GM12878 (cell line): ENCODE measurements at places on chromosomes 2 and 18.

DNA sequence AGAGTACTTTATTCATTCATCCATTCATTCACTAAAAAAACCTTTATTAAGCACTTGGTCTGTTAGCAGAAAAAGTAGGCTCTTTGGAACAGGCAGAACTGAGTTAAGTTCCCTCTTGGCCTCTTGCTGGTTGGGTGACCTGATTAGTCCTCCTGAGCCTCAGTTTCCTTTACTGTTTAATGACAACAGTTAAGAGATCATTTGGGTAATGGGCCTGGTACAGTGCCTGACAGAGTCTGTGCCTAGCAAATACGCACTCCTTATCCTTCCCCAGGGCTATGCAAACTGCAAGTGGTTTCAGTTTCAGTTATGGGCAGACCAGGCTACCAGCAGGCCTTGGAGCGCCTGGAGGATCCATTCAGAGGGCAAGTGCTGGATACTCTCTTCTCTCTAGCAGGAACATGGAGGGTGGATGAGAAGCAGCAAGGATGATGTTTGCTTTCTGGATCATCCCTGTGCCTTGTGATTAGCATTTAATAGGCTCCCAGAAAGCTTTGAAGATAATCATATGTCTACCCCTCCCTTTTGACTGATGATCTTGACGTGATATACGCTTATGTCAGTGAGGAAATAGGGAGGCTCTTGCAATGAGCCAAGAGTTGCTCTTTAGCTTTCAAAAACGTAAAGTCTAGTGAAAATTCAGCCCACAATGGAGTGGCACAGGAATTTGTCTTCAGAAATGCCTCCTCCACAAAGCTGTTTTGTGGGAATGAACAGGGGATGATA lies 12.4 kb upstream of the TAF1B start:
- no peak for DNase-seq

DNA sequence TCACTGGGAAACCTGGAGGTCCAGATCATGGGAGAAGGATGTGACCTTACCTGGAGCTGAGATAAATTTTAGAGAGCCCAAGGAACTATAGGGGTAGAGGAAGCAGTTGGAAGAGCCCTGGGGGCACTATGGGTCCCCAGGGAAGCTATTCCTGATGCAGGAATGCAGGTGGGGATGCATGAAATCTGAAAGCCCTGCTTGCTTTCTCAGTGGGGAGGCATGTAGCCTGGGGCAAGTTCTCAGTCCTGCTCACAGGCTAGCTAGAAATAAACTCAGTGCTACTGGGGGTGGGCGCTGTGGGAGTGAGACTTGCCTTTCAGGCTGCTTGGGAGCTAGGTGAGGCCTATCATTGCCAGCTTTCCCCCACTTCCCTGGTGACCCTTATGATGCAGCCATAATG lies 499.7 kb downstream of the PTH2R start:
- no peak for DNase-seq

DNA sequence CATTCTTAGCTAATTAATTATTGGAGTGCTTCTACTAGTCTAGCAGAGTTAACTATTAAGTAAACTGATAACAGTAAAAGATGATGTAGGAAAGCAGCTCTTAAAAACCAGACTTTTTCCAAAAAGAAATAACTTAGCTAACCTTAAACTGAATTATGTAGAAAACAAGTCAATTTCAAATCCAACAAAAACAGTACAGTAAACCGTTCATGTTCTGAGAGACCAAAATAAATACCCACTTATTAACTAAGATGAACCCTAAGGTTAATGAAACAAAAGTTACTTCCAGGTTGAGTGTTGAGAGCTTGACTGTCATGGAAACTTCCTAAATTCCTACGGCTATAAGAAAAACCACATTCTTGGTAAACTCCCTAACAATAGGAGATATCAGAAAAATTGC lies 181.2 kb downstream of the PPP1R1C start:
- DNase-seq = no peak

GRCh38 chr2:240518981-240519380 lies 38.8 kb downstream of the ANKMY1 start:
- DNase-seq = no peak

- no peak for DNase-seq
These were observed 239.8 kb downstream of the BCL11A start for GRCh38 chr2:60313470-60314172.

GRCh38 chr2:145096582-145096981 lies 576.7 kb upstream of the ZEB2 start:
- DNase-seq = no peak

DNA sequence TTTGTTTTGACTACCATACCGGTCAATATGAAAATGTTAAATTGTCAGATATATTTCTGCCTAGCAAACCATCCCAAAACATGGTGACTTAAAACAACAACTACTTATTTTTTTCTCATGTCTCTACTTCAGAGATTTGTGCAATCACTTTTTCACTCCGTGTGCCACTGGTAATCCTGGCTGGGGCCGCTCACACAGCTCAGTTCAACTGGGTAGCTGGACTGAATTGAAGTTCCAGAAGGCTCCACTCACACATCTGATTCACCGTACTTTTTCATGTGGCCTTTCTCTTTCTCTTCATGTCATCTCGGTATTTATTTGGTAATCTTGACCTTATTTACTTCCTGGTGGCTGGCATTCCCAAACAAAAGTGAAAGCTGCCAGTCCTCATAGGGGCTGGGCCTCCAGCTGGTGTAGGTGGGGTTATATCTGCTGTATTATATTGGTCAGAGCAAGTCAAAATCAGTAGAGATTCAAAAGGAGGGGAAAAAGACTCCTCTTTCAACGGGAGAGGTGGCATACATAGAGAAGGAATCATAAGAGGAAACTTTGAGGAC lies 513.9 kb upstream of the NXPH2 start:
- no peak for DNase-seq

GRCh38 chr2:121588357-121588756 lies 57.7 kb downstream of the RNU4ATAC start:
- no peak for DNase-seq

DNA sequence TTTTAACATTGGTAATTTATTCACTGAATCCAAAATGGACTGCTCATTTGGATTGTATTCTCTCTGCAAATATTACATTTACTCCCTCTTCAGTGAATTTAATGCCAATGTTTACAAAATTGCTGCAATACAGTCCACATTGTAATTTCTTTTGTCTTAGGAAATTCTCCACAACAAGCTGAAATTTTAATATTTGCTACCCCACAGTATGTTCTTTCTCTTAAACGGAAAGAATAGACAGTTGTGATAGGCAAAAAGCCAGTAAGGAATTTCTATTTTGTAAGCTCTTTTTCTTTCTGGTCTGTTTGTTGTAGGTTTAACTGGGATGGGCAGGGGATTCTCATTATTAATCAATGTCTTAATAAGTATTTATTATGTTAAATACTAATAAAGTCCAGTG lies 92.0 kb downstream of the CSRNP3 start:
- no peak for DNase-seq

- no peak for DNase-seq
These were observed 1169.3 kb upstream of the DDX18 start for GRCh38 chr2:116645155-116645554.

DNA sequence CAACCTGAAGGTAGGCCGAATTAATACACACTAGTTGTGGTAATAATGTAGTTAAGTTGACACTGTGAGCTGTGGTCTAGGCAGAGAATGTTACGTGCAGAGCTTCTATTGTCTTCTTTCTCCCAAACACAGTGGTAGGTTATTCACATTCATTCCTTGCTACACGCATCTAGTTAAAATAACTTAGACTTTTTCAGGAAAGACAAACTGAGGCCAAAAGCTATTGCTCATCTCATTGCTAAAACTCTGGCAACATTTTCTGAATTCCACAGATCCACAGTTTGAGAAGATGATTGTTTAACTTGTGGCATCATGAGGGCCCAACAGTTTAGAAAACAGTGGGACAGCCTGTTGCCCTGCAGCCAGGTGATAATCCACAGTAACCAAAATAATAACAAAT lies 850.4 kb upstream of the FSHR start:
- no peak for DNase-seq

DNA sequence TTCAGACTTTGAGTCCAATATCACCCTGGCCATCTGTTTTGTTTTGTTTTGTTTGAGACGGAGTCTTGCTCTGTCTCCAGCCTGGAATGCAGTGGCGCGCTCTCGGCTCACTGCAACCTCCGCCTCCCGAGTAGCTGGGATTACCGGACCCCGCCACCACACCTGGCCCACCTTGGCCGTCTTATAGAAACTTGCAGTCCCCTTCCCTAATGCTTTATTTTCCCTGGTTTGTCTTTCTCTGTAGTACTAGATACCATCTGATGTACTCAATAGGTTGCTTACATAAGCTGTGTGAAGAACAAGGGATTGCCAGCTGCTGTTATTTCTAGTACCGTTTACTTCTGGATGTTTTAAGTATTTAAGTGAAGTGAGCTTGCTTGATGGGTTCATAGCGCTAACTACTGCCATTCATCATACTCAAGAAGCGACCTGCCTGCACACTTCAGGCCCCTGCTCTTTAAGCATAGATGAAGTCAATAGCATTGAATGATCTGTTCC lies 1.2 kb downstream of the RPL31 start:
- DNase-seq = no peak

- no peak for DNase-seq
These were observed 106.8 kb upstream of the TMEM178A start for GRCh38 chr2:39558906-39559305.

- DNase-seq = no peak
These were observed 331.5 kb upstream of the LRP1B start for GRCh38 chr2:142462306-142462705.

DNA sequence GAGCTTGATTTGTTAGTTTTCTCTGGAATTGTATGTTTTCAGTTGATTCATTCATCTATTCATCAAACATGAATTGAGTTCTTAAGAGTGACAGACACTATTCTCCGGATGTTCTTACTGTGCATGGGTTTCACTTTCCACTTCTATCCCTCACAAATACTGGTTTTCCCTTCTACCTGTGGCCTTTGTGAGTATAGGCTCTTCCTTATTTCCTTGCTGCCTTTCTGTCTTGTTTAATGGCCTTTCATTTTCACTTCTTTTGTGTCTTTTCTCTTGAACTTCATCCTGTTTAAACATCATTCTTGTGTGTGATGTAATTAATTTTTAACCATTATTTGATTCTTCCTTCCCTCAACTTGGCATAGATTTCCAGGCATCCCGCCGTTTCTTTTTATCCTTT lies 90.7 kb downstream of the CRIM1 start:
- DNase-seq = no peak

DNA sequence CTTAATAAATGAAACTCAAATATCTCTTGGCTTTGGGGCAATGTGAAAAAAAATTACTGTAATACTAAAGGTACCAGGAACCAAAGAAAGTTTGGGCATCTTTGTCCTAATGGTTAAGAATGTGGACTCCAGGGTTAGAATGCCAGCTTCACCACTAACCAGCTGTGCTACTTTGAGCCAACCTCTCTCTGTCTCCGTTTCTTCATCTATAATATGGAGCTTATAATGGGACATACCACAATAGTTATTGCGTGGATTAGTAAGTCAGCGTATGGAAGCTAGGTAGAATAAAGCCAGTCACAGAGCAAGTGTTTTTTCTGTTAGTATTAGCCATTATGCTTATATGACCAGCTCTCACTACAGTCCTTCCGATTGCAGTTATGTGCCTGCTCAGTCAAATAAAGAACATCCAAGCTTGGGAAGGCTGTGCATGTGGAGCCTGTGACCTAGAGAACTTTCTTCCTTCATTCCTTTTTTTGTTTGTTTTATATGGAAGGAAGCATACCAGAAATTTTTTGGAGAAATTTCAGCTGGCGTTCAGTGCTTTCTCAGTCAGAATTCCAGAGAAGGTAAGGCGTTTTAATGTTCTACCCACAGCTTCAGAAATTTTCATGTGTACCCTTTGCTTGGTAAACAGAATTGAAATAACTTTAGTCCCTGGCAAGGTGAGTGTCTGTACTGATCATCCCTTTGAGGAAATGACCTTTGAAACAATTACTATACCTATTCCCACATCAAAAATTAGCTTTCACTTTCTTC lies 114.0 kb upstream of the RND3 start:
- DNase-seq = no peak
